Smooth muscle cell of trachea (primary cell): ENCODE measurements at places on chromosomes 12 and 14. TPM values are rescaled to one million over a fixed set of nuclear protein-coding genes. Genes with fewer than 3 reads are reported as not detected.

Gene FRMD6
- 246 and 312 TPM in 2 replicates for total RNA-seq

Gene CDKL1
- total RNA-seq = 24.6 and 48.5 TPM in 2 replicates

Gene EFS
- 1.7 and 4.8 TPM in 2 replicates for total RNA-seq

Gene KRT78
- not detected in 2 replicates for total RNA-seq

Gene POTEG
- total RNA-seq = not detected in 2 replicates

Gene OTUB2
- total RNA-seq = 1.7 and 2.8 TPM in 2 replicates

Gene KLRF1
- 0.15 TPM in 1 of 2 replicates, not detected in the other for total RNA-seq

Gene CCDC177
- under 0.01 TPM in 2 replicates for total RNA-seq

Gene TAS2R19
- total RNA-seq = 4.5 and 9.6 TPM in 2 replicates

Gene KCNMB4
- total RNA-seq = 0.17 and 0.44 TPM in 2 replicates

Gene KRT77
- total RNA-seq = not detected in 2 replicates

Gene SLC4A8
- total RNA-seq = 4.5 and 10.3 TPM in 2 replicates
